ENCODE measurements at places on chromosomes 4 and X.
A peak's percentile ranks its signal among the peaks of the same experiment; 100 is the strongest.

DNA sequence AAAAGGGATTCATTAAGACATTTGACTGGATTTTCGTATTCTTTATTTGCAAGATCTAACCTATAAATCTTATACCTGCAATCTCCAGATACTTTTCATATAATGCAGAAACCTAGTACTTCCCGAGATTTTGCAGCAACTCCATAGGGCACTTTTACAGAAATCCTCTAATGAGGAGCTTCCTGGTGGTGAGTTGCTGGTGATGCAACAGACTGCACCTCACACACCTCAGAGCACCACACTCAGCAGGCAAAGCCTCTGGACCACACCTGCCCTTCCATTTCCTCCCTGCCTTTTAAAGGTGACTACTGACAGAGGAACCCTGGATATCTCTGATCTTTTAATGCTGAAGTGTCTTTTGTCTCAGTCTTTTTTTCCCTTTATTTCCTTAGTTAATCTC is 289.4 kb downstream of the TRAM1L1 start:
- peak; percentile 5 for DNase-seq

DNA sequence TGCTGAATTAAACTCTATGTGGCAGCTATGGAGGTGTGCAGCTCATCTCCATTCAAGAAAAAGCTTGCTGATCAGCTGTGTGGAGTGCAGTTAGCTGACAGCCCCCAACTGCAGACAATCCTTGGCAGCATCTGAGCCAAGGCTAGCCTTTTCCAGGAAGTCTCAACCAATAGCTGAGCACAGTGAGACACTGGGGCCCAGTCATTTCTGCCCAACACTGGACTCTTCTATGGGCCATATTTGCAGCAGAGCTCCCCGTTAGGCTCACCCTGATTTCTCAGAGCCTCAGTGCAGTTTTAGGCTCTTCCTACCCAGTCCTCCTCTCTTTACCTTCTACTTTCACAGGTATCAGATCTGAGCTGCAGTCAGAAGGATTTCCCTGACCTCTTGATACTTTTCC is 12.9 kb downstream of the DDX53 start:
- DNase-seq: no peak

- DNase-seq: no peak
Measured at GRCh38 chr4:7785017-7785416, 154.6 kb downstream of the AFAP1 start.

- no peak for DNase-seq
Measured at GRCh38 chr4:6944301-6945051, 34.9 kb downstream of the TBC1D14 start.

- DNase-seq: peak; percentile 43
Measured at GRCh38 chr4:47933840-47934239, 19.5 kb upstream of the NFXL1 start.

Data from SK-N-DZ (cell line).